ENCODE measurements at places on chromosomes 5 and 9.
A peak's percentile ranks its signal among the peaks of the same experiment; 100 is the strongest.

DNA sequence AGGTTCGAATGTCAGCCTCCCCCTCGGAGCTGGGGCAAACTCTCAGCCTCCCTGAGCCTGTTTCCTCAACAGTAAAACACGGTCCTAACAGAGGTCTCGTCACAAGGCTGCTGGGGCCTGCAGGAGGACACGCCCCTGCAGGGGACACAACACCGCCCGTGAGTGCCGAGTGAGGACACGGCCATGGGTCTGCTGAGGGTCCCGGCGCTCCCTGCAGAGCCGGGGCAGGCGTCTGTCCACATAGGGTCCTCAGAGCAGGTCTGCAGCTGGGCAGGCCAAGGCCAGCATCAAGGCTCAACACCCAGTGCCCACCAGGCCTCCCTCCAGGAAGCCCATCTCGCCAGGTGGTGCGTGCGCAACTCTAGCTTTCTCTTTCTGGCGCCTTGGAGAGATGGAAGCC lies 125.2 kb downstream of the VAV2 start:
- DNase-seq: no peak

DNA sequence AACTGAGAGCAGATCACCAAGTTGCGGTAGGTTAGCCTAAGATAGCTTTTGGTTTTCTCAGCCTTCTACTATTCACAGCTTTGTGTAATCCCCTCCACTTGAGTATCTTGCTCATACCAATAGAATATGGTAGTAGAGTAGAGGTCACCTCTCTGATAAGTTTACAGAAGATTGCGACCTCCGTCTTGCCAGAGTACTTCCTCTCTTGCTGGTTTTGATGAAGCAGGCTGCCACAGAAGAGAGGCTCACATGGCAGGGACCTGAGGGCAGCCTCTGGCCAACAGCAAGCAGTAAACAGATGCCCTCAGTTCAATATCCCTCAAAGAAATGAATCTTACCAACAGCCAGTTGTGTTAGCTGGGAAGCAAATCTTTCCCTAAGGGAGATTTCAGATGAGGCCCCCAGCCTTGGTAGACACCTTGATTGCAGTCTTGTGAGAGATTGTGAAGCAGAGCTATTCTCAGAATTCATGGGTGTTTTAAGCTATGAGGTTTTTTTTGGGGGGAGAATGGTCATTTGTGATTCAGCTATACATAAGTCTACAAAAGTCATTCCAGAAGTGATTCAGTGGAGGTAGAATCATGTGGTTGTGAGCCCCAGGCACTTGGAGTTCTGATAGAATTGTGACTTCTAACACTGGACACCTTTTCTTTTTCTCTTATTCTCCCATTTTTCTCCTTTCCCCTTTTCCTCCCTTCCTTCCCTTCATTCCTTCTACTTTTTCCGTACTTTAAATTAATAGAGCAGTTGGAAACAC lies 22.7 kb upstream of the CDKN2B start:
- DNase-seq: no peak

DNA sequence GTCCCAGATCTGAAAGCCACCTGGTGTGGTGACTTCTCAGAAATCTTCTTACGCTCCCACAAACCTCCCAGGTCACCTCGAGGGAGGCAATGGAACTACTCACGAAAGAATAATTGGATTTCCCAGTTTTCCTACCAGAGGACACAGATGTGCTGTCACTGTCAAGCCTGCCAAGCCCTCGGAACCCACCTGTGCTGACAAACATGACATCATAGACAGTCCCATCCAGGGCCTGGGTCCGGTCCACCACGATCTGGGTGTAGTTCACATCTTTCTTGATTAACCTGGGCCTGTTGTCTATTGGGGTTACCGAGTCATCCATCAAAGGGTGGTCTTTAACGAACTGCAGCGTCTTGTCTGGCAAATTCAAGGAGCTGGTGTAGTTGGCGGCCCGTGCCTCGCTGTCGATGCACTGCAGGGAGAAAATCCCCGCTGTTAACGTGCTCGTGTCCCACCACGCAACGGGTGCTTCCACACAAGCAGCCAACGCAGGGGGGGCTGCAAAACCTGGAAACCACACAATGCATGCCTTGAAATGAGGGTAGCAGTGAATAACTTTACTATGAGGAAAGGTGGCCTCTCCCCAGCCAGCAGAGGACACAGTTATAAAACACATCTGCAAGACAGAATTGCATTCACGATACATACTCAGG lies 69.0 kb downstream of the SECISBP2 start:
- DNase-seq: no peak

GRCh38 chr5:111124793-111125192 lies 32.6 kb downstream of the WDR36 start:
- no peak for DNase-seq

DNA sequence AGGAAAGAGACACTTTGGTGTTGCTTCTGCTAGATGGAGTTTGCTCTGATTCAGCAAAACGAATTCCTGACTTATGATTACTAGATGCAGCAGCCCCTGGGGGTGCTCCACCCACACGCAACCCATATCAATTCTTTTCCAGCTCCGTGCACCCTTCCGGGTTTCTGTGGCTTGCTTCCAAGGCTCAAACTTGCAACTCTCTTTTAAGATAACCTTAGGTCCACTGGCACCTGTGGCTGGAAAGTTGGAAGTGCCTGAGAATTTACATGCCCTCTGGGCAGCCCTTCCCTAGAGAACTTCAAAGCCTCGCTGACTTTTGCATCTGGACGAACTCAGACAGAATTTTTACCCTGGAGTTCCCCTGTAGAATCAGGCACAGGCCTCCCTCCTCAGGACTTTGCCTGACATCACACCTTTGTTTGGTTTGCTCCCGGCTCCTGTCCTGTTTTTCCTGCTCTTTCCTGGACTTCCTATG lies 224.9 kb downstream of the SNX18 start:
- DNase-seq: peak; percentile 76

DNA sequence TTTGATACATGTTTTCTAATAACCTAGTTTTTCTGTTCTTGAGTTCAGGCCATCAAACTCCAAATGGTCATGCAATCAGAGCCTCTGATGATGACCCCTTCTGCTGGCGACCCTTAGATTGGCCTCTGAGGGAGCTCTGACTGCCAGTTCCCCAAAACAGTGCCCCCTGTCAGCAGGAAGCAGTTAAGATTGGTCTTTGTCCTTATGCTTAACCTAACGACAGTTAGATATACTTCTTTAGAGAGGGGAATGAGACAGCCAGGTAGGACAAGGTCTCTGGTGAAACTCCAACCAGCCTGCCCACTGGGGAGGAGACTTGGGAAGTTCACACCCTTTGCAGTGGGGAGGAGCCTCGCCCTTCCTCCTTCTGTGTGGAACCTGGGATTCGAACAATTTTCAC lies 390.4 kb upstream of the KIF2A start:
- no peak for DNase-seq

DNA sequence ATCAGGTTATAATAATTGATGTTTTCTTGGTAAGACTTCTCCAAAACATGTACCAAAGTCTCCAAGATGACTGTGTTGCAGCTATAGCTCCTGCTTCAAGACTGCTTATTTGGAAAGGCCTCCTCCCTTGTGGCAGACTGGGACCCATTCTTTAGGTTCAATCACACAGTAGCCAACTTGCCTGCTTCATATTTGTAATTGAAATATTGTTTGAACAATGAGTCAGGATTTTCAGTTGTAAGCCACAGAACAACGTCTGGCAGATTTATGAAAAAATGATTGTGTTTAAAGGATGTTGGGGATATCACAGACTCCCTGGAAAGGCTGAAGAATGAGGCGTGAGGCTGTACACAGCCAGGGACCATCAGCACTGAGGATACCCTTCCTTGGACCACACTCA lies 458.9 kb downstream of the MED10 start:
- DNase-seq: no peak

GRCh38 chr5:74992791-74993190 lies 59.6 kb downstream of the GCNT4 start:
- no peak for DNase-seq

GRCh38 chr5:96031811-96032261 lies 70.2 kb upstream of the ELL2 start:
- peak; percentile 89 for DNase-seq

GRCh38 chr5:31935496-31936369 lies 238.4 kb downstream of the GOLPH3 start:
- DNase-seq: peak; percentile 31

DNA sequence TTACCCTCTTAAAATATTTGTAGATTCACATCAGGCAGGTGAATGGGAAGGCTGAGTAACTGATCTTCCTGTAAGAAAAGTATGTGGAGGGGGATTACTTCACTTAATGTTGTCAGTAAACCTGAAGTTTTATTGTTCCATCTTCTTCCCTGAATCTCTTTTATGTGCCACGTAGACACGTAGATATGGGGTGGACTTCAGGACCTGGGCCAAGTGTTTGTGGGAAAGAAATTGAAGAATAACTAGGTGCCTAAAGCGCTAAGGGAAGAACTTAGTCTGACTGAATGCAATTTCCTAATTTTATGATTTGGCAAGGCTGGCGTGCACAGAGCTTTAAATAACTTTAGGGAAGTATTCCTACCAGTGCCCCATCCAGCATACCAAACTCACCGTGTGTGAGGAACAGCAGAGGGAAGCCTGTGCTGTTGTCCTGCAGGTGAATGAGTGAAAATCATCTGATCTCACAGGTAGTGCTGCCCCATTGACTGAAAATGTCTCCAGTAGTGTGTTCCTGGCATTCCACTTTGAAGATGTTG lies 323.4 kb downstream of the KDM4C start:
- DNase-seq: no peak

GRCh38 chr5:134053840-134054338 lies 49.1 kb upstream of the VDAC1 start:
- DNase-seq: no peak

GRCh38 chr9:75830303-75830702 lies 60.2 kb upstream of the PCSK5 start:
- no peak for DNase-seq

DNA sequence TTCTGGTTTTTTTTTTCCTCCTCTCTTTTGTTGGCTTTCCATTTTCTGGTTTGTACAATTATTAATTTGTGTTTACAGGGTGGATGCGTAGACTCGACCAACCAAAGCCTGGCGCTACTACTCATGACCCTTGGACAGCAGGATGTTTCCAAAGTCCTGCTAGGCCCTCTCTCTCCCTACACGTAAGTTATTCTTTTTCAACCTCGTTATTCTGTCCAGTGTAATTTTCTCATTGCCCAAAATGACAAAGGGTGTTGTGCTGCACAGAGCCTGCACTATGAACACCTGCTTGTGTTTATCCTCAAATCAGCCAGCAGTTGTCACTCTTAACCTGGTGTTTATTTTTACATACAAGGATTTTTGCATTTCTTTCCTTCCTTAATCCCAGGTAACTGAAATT lies 56.6 kb downstream of the RCL1 start:
- no peak for DNase-seq

DNA sequence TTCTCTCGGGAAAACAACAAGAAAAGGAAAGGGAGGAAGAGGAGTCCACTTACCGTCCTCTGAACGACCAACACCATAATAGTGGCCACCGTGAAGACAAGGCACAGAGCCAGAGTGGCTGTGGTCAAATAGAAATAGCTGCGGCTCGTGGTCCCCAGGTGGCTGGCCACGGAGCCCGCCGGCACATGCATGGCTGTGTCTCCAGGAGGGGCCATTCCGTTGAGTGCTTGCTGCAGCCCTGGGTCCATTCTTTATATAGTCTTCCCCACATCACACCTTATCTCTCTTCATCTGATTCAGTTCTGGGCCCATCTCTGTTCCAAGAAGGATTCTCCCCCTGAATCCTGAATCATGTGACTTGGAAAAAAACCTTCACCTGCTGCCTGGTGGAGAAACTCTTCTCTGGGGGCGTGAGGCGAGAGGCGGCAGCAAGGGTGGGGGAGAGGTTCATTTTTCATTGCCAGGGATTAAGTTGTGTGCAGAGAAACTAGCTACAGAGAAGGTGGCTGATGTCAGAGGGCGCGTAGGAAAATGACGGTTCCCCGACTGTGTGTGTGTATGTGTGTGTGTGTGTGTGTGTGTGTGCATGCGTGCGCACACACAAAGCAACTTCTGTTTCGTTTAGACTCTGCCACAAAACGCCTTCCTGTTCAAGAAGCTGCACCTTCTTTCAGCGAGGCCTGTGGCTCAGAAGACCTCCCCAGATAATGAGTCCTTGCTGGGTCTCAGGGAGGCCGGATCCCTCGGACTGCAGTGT lies at the start of gene TNFSF8:
Gene TNFSF8, minus strand, starts transcription at position 536 of the 757 bp plus-strand sequence. Its CDS starts 288 bp downstream, at position 248.
- no peak for DNase-seq

- DNase-seq: no peak
Measured at GRCh38 chr9:125991886-125992529, 244.8 kb downstream of the PBX3 start.

- no peak for DNase-seq
Measured at GRCh38 chr5:13278148-13278547, 666.3 kb downstream of the DNAH5 start.

GRCh38 chr9:505741-506059 lies 291.0 kb downstream of the DOCK8 start:
- no peak for DNase-seq

GRCh38 chr5:75319638-75320037 lies 17.4 kb upstream of the HMGCR start:
- DNase-seq: no peak

DNA sequence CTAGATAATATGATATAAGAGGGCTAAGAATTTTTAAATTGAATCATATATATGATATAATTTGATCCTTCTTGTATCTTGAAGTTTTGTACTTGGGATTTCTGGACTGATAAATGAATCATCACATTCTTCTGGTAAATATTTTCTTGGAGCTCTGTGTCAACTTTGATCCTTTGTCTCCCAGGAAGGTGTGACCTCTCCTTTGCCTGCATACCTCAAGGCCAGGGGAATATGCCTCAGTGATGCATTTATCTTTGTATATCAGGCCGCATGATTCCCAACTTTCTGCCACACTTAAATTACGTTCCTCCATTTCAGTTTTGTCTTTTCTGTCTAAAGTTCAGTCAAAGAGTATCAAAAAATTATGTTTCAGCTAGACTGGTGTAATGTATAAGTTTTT lies 101.2 kb downstream of the NLN start:
- peak; percentile 62 for DNase-seq

- DNase-seq: no peak
Measured at GRCh38 chr9:84054341-84055010, 73.9 kb downstream of the RMI1 start.

DNA sequence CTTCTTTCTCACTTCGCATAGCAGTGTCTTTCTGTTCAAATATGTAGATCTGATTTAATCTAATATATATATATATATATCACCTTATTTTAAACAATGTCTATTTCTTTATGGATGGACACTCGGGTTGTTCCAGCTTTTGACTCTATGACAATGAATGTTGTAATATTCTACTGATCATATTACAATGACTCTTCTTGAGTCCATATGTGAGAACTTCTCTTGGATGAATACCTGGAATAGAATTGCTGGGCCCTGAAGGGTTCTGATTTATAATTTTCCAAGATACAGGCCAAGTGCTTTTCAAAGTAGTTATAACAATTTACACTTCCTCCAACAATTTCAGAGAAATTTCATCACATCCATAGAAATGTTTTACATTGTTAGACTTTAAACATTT lies 28.8 kb downstream of the NTRK2 start:
- DNase-seq: peak; percentile 35

DNA sequence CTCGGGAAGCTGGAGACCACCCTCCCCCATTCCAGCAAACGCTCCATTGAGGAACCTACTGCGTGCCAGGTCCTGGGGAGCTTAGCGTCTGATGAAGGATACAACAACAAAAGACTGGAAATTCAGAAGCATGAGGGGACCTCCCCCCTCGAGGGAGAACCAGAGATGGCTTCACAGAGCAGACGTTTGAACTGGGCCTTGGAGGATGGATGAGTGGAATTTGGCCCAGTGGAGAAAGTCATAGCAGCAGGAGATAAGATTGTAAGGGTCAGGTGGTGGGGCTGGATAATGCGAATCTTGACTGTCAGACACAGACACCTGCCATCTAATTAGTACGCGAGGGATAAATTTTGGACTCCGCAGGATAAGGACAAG lies 1.2 kb upstream of the SLC25A51 start:
- DNase-seq: no peak

GRCh38 chr5:113330533-113331208 lies 104.1 kb downstream of the TSSK1B start:
- peak; percentile 61 for DNase-seq

All from fibroblast of upper back skin (primary cell).